ENCODE measurements at places on chromosomes 12 and 14.

DNA sequence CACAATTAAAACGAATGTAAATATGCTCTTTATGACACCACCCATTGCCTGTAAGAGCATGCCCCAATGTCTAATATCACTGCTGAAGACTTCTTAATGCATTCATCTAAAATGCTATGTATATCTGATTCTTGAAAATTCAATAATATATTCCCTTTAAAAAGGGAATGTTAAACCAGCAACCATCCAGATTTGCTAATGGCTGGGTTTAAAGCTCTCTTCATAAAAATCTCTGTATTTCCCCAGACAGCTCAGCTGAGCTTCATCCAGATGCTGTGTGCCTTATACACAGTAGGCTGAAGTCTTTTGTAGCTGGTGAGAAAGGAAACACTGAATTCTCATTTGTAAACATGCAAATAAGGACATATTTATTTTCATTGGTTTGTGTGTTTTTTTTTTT lies at the start of gene TAS2R14:
Gene TAS2R14, minus strand, starts transcription at position 101 of the 400 bp plus-strand sequence. Its CDS starts 56 bp downstream, at position 45.
- DNase-seq = no peak

GRCh38 chr14:101992708-101993107 lies 28.3 kb downstream of the DYNC1H1 start:
- DNase-seq = no peak

- DNase-seq = no peak
Measured at GRCh38 chr14:104758981-104759969, 6.3 kb downstream of the SIVA1 start.

- DNase-seq = no peak
Measured at GRCh38 chr12:65156366-65156841, 13.0 kb upstream of the LEMD3 start.

DNA sequence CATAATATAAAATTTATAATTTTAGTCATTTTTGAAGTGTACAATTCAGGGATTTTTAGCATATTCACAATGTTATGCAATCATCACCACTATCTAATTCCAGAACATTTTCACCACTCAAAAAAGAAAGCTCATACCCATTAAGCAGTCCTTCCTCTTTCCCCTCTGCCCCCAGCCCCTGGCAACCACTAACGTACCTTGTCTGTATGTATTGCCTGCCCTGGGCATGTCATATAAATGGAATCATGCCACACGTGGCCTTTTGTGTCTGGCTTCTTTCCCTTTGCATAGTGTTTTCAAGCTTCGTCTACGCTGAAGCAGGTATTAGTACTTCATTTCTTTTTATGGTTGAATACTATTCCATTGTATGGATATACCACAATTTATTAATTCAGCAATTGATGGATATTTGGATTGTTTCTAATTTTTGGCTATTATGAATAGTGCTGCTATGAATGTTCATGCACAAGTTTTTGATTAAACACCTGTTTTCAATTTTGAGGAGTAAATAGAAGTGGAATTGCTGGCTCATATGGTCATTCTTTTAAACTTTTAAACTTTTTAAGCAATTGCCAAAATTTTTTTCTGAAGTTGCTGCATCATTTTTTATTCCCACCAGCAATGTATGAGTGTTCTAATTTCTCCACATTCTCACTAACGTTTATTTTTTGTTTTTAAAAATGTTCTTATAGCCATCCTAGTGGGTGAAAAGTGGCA lies 1.6 kb upstream of the SSTR1 start:
- DNase-seq = no peak

DNA sequence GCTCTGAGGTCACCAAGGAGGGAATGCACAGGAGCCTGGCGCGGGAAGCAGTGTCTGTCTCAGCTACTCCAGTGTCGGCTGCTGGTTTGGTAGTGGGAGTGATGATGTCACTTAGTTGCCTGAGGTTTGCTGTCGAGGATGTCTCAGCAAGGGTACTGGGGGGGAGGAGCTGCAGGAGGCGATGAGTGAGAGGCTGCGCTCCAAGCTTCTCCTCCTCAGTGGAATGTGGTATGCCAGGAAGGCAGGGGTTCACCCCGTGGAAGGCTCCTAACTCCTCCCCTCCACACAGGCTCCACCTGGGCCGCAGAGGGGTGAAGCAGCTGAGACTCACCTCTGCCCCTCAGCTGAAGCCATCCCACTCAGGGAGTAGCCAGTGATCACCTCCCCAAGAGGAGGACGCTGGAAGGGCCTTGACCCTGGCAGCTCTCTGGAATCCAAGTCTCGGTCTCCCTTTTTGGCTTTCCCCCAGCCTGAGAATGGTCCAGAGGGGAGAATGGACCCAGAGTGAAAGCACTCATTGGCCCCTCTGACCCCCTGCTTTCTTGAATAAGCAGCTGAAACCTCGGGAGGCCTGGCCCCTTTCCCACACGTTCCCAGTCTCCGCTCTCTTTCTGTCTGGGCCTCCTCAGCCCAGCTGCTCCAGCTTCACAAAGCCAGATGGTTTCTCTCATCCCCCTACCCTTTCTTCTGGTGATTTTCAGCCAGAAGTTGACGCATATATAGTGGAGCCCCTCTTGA lies 178.9 kb upstream of the FKBP4 start:
- DNase-seq = no peak

All from stimulated activated CD4-positive, alpha-beta T cell treated with anti-CD3 and anti-CD28 coated beads, Interleukin-1b, Interleukin-23, amount 100 ng/mL, for 1 hour (primary cell).